ENCODE measurements at places on chromosomes 12 and 14.

- DNase-seq, result no peak
Measured at GRCh38 chr14:94022532-94023411, 3.4 kb upstream of the OTUB2 start.

- no peak for DNase-seq
Measured at GRCh38 chr14:94501588-94502516, 7.4 kb downstream of the SERPINA12 start.

GRCh38 chr14:93396456-93396855 is 34.3 kb upstream of the UNC79 start:
- DNase-seq, result no peak

- DNase-seq, result no peak
Measured at GRCh38 chr14:62662811-62663455, 382.3 kb downstream of the KCNH5 start.

GRCh38 chr14:32197919-32198318 is 3.9 kb upstream of the RNU6-7 start:
- DNase-seq, result no peak

GRCh38 chr12:93116632-93117031 is 187.5 kb upstream of the EEA1 start:
- no peak for DNase-seq

DNA sequence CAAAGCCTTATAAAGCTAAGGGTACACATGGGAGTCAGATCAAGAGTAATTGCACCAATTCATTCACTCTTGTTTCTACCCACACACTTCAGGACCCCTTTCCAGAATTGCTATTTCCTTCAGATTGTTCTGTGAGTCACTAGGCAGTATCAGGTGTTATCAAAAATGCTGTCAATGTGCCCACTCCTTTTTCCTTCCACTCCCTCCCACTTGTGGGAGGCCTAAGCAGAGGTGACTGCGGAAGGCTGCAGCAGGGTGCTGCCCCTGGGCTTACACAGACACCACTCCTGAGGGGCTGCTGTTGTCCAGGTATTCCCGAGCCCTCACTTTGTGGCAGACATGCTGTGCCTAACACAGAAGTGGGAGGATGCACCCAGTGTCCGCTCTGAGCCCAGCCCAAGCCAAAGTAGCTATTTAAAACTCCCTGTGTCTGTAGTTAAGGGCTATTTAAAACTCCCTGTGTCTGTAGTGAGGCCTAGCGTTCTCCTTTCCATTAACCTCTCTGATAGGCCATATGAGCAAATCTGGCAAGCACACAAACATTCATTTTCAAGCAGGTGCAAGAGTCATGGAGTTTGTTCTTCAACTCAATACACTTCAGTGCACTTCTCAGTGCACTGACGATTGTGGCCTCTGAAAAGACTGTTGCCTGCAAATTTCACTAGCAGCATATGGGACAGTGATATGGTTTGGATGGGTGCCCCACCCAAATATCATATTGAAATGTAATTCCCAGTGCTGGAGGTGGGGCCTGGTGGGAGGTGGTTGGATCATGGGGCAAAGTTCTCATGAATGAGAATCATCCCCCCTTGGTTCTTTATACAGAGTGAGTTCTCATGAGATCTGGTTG is 117.8 kb downstream of the PHLDA1 start:
- no peak for DNase-seq

GRCh38 chr14:104228716-104229533 is 90.5 kb downstream of the KIF26A start:
- DNase-seq, result no peak

GRCh38 chr14:76375947-76376404 is at the start of gene ESRRB:
TSS of gene ESRRB (plus strand) at chr14:76376137. CDS start at chr14:76376402, 265 bp downstream.
- DNase-seq, result no peak

DNA sequence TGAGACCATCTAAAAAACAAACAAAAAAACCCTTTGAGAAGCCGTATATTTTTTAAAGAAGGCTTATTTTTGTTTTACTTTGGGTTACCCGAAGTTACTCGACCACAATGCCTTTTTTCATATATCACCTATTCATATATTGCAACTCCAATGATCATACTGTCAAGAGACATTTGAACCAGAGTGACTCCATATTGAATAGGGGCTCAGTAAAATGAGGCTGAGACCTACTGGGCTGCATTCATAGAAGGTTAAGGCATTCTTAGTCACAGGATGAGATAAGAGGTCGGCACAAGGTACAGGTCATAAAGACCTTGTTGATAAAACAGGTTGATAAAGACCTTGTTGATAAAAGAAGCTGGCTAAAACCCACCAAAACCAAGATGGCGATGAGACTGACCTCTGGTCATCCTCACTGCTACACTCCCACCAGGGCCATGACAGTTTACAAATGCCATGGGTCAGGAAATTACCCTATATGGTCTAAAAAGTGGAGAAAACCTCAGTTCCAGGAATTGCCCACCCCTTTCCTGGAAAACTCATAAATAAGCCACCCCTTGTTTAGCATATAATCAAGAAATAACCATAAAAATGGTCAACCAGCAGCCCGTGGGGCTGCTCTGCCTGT is 50.0 kb upstream of the PKP2 start:
- no peak for DNase-seq

GRCh38 chr12:19737019-19737418 is 297.7 kb downstream of the AEBP2 start:
- DNase-seq, result no peak

DNA sequence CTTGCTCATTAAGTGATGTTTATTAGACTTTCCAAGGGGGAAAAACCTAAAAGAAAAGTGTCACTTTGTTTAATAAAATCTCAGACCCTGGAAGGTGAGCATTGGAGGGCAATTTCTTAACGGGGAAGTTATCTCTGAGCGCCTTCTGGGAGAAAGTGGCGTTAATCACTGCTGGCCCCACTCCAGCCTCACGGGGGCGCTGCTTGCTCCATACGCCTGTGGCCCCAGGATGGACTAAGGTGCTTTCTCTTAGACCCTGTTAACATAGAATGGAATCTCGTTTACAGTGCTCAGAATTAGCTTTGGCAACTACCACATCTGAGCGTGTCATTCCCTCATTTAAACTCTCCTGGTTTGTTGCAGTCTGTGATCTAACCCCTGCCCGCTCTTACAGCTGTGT is 16.4 kb upstream of the PRIMA1 start:
- DNase-seq, result no peak

- DNase-seq, result no peak
Measured at GRCh38 chr14:74973003-74973653, 17.7 kb upstream of the PGF start.

DNA sequence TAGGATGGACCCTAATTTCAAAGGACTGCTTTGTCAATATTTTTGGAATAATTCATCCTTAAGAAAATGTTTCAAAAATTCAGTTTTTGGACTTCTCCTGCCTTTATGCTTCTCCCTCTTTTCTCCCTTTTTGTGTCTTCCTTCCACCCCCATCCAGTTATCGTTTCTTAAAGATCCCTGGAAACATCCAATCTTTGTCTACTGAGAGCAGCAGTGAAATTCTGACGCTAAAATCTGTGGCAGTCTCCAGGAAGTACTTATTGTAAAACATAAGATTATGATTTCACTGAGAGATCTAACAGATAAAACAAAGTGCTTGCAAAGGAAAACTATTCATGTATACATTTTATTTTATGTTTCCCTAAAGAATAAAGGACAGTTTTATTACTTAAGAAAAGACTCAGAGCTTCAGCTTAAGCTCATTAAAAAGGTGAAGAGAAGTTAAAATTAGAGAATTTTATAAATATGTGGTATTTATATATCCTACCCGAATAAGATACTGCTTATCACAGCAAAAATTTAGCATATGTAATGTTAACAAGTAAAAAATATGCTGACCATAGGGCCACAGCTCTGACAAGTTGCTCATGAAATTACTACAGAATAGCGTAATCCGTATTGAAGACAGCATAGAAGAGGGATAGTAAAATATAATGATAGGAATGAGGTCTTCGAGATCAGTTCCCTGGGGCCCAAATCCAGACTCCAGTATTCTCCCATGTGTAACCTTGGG is 6.9 kb downstream of the FRMD6 start:
- no peak for DNase-seq

GRCh38 chr12:72610854-72611358 is 338.7 kb downstream of the TRHDE start:
- no peak for DNase-seq

GRCh38 chr12:87924149-87924548 is 105.1 kb downstream of the C12orf50 start:
- no peak for DNase-seq

DNA sequence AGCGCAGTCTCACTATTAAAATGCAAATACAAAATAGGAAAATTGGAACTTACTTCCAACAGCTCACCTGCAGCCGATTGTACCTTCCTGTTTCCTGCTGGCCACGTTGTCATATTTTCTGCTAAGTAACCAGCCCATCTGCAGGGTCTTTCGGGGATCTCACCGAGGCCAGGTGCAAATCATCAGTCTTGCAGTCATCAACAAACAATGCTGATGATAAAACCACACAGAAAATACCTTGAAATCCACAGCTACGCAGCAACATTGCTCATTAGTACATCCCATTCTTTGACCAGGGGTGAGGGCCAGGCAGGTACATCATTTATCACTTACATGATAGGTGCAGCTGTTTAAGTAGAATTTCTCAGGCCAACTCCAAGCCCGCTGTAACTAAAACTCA is 406.9 kb downstream of the TMEM121 start:
- DNase-seq, result no peak
